Thoracic aorta (tissue), 2 donors: ENCODE measurements at places on chromosomes 11 and 22.
A peak's percentile ranks its signal among the peaks of the same experiment; 100 is the strongest.

DNA sequence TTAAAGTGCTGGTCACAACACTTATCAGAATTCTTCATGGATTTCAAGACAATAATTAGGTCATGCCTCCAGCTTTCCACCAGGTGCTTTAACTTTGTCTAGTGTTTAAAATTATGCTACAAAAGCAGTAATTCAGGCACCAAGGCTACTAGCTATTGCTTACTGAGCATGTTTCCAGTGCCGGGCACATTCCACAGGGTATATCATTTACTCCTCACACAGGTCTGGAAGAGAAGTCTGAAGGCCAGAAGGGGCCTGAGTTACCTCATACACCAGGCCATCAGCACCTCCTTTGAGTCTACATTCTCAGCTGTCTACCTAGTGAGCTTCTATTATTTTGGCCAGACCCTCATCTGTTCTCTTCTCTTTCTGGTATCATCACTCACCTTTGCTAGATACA lies 41.7 kb upstream of the LMO2 start:
- DNase-seq = no peak

GRCh38 chr11:97756571-97757335 lies 1264.0 kb upstream of the CNTN5 start:
- no peak for DNase-seq

- no peak for DNase-seq
These were observed 41.7 kb upstream of the AQP11 start for GRCh38 chr11:77547863-77548551.

GRCh38 chr11:18527512-18527911 lies 770 bp upstream of the TSG101 start:
- no peak for DNase-seq

GRCh38 chr11:132058211-132058772 lies 687.9 kb downstream of the NTM start:
- DNase-seq = no peak

GRCh38 chr22:40289991-40290459 lies 56.3 kb upstream of the ADSL start:
- DNase-seq = no peak

DNA sequence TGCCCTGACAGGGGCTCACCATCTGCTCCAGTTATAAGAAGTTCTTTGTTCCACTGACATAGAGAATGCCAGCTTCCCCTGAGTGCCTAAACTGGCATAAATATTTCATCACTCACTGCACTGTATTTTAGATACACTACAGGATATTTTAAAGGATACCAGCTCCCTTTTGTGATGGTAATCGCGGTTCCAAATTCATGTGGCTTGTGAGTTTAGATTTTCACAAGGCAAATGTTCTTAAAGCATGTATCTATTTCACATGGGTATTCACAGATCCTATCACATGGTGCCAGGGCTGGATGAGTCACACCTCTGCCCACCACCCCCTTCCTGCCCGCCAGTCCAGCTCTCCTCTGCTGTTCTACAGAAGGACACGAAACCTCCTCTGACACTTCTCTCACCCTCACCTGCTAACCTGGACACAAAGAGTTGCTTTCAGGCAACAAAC lies 105.5 kb downstream of the KCNC1 start:
- DNase-seq = no peak

- DNase-seq = peak; percentile 65
These were observed 23.9 kb upstream of the MICAL2 start for GRCh38 chr11:12086271-12087074.

DNA sequence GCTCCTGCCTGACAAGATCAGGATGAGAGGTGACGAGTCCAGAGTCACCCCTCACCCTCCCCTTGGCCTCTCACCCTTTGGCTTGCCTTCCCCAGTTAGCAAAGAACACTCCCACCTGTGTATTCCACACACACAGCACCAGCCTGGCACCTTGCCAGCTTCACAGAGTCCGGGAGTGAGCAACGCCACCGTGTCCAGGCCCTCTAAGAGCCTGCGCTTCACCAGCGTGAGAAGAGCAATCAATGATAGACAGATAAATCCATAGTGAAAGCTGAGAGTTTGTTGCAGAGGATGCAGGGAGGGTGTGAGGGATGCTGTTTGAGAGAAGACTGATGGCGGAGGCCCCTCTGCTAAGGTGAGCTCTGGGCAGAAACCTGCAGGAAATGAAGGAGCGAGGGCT lies 404.5 kb downstream of the LARGE1 start:
- DNase-seq = no peak

DNA sequence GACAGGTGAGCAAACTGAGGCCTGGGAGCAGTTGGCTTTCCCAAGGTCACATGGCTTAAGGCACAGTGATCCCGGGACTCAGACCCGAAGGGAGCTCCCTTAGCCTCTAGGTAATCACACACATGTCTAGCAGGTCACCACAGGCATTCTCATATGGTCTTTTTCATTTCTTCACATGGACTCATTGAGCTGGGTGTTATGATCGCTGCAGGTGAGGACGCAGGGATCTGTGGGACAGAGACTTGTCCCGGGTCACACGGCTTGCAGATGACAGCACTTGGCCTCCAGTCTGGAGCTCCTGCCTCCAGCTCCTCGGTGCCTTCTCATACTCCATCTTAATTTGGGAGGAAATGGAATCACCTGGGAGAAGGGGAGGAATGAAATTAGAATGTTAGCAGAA lies 23.6 kb upstream of the CACNG2 start:
- no peak for DNase-seq

DNA sequence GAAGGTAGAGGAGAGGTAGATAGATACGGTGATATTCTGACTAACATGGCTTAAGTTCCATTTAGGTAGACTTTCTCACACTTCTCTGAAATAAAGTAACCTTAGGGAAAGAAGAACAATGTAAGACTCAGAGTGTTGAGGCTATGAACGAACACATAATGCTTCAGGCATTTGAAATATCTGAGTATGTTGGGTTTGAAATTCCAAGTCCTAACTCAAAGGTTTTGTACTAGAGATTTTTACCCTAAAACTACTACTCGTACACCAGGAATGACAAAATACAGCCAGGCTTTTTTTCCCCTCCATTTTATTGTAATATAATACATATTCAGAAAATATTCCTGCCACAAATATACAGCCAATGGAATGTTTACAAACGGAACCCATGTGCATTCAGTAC lies 592.6 kb downstream of the ETS1 start:
- DNase-seq = no peak

- no peak for DNase-seq
These were observed 72.7 kb downstream of the SLC1A2 start for GRCh38 chr11:35346472-35347156.

GRCh38 chr11:70790671-70791300 lies 392.5 kb downstream of the CTTN start:
- DNase-seq = no peak

DNA sequence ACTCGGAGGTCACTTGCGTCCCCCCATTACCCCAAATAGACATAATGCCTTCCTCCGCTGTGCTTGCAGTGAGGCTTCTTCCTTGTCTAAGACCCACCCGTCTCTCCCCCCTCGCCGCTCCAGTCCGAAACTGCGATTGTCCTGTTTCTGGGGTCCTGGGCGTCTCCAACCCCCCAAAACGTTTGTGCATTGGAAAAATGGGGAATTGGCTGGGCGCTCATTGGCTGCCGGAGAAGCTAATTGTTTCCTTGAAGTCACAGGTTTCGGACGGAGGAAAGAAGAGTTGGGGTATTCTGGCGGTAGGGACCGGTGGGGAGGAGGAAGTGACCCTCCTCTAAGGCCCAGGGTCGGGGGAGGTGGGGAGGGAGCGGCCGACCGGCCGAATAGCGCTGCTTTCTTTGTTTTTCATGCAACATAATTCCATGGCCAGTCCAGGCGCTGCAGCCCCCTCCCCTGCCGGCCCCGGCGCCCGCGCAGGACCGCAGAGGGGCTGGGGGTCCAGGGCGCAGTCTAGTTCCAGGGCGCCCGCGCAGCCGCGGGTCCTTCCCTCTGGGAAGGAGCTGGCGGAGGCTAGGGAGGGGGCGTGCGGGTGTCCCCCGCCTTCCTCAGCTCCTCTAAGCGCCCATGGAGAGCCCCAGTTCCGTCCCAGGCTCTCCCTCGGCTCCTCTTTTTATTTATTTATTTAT lies 12.7 kb upstream of the CPT1A start:
- no peak for DNase-seq

- DNase-seq = no peak
These were observed 19.8 kb downstream of the GVQW3 start for GRCh38 chr11:76400967-76401366.

DNA sequence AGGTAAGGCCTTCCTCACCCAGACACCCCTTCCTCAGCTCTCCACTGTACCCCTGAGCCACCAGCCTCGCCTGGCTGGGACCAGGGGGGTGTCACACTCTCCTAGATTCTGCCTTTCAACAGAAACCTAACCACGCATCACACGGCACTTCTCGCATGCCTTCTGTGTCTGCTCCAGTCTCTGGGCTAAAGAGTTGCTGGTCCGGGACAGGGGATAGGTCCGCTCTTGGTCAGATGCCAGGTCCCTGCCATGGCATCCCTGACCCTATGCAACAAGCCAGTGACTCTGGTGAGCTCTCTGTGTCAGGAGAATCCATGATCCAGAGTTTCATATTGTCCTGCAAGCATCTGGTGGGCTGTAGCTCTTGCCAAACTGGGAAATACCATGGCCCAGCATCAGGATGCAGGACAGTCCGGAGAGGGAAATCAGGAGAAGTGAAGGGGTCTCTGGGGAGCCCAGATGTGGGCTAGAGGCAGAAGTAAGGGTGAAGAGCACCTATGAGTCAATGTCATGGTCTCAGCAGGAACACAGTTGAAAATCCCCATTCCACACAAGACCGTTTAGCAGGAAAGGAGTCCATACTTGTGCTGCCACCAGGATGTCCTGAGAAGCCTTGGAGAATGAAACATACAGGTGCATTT lies 14.1 kb downstream of the IGLL5 start:
- DNase-seq = no peak

DNA sequence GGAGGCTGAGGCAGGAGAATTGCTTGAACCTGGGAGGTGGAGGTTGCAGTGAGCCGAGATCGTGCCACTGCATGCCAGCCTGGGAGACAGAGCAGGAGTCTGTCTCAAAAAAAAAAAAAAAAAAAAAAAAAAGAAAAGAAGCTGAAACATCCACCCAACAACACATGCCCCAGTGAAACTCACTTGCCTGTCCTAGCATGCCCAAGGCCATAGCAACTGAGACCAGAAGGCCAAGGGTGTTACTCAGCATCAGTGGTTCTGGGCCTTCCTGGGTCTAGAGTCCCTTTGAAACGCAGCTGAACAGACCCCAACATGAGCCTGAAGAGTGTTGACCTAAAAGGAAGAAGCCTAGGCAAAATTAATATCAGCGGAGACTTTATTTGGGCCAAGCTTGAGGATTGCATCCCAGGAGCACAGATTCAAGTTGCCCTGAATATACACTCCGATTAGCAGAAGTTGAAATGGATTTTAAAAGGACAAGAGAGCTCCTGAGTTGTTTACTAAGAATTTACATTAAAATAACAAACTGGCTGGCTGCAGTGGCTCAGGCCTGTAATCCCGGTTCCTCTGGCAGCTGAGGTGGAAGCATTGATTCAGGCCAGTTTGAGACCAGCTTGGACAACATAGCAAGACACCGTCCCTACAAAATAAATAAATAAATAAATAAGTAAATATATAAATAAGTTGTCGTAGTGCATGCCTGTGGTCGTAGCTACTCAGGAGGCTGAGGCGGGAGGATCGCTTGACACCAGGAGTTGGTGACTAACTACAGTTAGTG lies 7.0 kb downstream of the PRDX5 start:
- DNase-seq = no peak
